ENCODE measurements at places on chromosomes 6 and 20.
A peak's percentile ranks its signal among the peaks of the same experiment; 100 is the strongest.

DNA sequence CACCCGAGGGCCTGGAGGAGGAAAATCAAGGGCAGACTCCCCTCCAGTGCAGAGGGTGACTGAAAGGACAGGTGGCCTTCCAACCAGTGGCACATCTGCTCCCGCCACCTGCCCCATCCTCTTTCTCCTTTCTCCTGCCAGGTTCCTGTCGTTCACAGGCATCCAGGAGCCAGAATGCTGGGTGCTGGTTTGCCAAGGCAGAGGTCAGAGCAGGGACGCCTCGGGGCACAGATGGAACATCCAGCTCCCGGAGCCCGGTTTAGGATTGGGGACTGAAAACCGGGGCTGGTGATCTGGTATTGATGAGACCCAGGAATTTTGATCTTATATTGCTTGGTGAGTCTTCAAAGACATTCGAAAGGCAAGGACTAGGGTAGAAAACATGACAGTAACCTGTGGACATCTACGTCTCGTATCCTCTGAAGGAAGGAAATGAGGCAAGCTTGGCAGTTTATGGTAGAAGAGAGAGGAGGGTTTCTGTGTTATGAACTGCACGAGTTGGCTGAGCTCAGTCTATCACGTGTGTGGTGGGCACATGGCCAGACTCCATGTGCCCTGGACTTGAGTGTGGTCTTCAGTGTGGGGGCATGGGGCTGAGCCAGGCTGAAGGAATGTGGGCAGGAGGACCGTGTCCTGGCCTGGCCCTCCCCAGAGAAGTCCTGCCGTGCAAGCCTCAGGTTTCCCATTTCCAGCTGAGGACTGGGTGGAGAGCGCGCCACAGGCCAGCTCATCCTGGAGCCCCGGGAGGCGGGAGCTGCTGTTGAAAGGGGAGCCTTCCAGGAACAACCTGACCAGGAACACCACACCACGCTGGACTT is 74.2 kb downstream of the IRF4 start:
- DNase-seq: no peak

GRCh38 chr6:140252099-140252498 is 877.7 kb upstream of the CITED2 start:
- DNase-seq: no peak

DNA sequence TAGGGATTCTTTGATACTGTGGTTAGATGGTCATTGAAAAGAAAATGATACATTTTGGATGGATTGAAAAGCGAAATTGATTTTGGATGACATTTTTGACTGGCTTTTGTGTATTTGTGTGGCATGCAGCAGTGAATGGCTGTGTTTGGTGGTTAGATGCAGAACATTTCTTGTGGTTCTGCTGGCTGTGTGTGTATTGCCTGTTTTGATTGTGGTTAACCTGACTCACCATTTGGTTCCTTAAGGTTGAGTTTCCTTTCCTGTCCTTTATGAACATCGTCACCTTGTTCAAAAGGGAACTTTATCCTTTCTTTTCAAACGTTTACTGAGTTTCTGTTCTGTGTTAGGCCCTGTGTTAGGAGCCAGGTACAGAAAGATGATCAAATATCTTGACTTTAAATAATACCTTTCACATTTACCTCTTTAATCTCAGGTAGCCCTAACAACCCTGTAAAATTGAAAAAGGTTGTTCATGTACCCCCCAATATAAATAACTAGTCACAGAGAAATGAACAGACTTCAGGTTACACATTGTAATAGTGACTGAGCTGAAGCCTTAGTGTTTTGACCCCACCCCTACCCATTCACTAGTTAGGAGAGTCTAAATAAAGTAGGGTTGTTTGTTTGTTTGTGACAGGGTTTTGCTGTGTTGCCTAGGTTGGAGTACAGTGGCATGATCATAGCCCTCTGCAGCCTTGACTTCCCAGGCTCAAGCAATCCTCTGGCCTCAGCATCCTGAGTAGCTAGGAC is 23.8 kb downstream of the ANKS1A start:
- DNase-seq: peak; percentile 35

DNA sequence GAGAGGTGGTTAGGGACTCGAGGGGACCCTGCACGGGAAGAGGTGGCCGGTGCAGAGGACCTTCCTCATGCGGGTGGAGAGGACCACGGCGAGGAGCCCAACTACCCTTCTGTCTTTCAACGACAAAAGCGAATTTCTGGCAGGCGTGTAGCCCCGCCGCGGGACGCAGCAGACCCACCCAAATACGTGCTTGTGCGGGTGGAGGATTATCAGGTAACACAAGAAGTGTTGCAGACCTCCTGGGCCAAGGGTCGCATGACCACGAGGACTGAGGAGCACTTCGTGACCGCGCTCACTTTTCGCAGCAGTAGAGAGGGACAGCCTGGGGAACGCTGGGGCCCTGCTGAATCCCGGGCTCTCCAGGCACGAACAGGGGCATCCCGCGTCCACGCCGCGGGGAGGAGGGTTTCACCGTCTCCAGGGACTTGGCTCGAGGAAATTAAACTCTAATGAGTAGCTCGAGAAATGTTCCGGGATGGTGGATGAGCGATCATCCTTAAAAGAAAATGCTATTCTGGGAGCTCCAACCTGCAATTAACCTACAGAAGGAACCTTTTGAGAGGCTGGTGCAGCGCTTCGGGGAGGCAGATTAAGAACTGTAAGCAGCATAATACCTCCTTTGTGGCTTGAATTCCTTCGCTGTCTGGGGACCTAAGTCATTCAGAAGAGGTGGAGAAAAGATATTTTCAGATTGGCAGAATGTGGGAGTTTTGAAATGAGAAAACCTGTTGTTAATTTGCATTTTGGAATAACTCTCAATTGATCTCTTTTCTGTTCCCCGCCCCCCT is 804 bp downstream of the C6orf141 start:
- DNase-seq: no peak

- no peak for DNase-seq
Measured at GRCh38 chr6:38527371-38527770, 112.4 kb downstream of the BTBD9 start.

GRCh38 chr20:46221256-46221833 is 87.0 kb downstream of the CDH22 start:
- DNase-seq: no peak

All from activated gamma-delta T cell treated with Interleukin-2 at 50 U/mL for 16 hours (primary cell).